ENCODE measurements at places on chromosomes 1 and 21.

GRCh38 chr21:14438211-14438610, 55.3 kb upstream of the HSPA13 start:
- DNase-seq = no peak

- DNase-seq = no peak
These were observed 416.9 kb upstream of the USP24 start for GRCh38 chr1:55632058-55632457.

DNA sequence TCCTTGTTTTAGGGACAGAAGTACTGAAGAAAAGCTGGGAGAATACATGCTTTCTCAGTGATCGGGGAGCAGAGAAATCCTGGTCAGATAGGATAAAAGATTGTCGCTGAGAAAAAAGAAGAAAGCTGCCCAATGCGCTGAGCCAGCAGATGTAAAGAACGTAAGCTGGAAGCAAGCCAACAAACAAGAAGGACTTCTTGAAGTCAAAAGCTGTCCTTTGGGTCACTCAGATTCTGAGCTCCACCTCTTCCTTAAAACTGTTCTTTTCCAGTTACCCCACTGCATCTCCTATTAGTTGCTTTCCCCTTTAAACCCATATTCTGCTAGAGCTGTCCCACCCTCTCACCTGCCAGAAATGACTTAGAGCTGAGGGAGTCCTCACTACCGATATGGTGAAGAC, 64.8 kb downstream of the GPR137B start:
- DNase-seq = no peak

- no peak for DNase-seq
These were observed 337.0 kb downstream of the BRINP3 start for GRCh38 chr1:190140644-190141043.

DNA sequence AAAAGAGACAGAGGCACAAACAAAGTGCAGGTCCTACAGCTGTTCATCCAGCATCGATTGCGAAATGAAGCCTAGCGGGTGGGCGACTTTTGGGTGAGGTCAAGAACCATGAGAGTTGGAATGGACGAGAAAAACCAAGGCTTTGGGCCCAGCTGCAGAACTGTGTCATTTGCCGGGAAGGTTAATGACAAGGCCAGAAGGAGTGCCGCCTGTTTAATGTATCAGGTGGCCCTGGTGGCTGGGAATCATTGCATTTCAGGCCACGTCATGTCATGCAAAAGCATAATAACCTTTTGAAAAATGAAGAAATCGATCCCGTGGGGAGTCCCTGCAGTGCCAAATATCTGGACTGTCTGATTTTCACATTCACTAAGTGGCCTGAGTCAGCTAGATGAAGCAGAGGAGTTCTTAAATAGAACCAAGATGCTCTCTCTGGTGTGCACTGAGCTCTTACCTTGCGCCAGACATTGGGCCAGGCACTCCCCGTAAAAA, 8.1 kb upstream of the RCC2 start:
- DNase-seq = no peak

DNA sequence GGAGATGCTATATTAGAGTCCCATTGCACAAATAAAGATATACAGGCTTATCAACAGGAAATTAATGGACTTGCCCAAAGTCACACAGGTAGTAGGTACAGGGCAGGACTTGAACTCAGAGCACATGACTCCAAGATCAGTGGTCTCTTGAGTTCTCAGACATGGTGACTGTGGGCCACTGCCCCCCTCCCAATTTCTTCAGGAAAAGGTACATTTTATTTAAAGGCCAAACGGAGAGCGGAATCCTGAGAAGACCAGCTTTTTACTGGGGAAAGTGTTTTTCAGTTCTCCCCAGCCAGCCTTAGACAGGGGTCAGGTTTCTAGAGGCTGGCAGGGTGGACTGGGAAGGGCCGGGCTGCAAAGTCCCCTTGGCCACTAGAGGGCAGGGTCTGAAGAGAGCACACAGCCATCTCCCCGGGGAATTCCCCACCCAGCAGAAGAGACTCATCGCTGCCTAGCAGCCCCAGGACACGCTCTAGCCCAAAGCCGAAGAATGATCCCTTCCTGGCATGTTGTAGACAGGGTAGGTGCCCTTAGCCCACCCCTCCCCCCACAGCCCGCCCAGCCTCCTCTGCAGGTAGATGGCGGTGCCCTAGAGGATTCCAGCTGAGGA, 29.7 kb downstream of the ACP6 start:
- DNase-seq = peak; percentile 49

GRCh38 chr1:42765832-42766740, 742 bp downstream of the P3H1 start:
- no peak for DNase-seq

DNA sequence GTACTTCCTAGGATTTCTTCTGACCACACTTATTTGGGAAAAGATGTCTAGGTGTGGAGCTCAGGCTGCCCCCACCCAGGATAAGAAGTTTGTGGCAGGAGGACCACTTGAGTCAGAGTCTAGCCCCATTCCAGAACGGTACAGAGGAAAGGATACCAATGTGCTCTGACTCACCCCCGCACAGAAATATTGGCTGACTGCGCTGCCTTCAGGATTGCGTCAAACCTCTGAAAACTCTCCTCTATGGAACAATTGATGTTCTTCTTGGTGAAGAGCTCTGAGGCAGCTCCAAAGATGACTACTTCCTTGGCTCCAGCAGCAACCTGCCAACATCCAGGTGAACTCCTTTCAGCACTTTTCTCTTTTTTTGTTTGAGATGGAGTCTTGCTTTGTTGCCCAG, 11.2 kb downstream of the HMGCL start:
- no peak for DNase-seq

- DNase-seq = no peak
These were observed 186.8 kb upstream of the C1orf174 start for GRCh38 chr1:4086921-4087320.

- peak; percentile 69 for DNase-seq
These were observed 14.9 kb downstream of the TTC34 start for GRCh38 chr1:2786329-2787162.

DNA sequence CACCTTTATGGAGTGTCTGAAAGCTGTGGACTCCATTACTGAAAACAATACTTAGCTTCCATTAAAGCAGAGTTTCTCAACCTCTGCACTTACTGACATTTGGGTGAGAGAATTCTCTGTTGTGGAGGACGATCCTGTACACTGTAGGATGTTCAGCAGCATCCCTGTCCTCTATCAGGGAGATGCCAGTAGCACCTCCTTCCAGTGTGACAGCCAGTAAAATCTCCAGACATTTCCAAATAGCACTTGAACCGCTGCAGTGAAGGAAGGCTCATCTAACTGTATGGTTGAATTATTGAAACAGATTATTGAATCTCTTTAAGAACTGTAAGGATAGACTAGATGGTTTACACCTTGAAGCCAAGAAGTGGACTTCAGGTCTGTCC, 3.1 kb downstream of the PRDM2 start:
- DNase-seq = no peak

DNA sequence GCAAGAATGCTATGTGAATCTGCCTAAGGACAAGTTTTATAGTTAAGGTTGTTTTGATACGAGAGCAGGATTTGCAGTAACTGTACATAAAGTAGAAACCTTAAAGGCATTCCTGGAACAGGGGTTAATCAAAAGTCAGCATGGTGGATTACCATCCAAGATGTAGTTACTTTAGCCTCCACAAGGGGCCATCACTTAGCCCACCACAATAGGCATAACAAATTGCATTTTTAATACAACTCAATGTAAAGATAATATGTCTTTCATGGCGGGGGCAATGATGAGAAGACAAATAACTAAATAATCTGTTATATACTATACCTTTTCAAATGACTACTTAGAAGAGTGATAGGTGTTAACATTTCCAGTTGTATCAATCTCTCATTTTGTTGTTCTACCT, 611.2 kb upstream of the ADGRL4 start:
- DNase-seq = no peak

GRCh38 chr1:169260478-169261151, 107.0 kb downstream of the NME7 start:
- no peak for DNase-seq

DNA sequence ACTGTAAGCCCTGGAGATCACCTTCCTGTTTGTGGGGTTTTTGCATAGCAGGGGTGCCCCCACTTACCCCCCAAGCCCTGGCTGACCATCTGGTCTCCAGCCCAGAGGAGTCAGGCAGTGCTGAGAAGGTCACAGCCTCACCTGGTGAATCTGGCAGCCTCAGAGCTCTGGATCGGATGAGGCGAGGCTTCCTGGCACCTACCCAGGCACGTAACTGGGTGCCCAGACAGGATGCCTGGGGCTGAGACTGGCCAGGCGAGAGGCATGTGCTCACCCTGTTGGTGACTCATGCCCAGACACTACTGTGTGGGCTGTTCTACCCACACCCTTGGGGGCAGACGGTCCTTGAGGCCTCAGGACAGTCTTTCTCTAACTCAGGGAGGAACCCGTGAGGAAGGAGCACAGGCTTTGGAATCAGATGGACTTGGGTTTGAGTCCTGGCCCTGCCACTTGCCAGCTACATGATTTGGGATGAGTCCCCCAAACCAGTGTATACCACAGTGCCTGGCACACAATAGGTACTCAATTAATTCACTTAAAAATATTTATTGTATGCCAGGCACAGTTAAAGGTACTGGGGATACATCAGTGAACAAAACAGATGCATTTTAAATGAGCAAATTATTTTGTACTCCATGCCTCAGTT, 15.1 kb upstream of the PADI3 start:
- DNase-seq = no peak

DNA sequence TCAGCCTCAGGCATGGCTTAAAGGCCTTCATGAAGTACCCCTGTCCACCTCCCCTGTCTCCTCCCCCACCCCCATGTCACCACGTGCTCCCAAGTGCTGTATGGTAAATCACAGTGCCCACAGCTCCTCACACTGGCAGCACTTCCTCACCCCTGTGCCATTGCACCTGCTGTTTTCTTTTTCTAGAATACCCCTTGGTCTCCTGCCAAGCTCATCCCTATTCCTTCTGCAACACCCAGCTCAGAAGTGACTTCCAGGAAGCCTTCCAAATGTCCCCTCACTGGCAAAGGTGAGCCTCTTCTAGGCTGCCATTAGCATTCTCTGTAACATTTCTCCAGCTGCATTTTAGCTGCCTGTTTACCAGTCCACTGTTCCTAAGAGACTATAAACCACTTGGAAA, 9.4 kb downstream of the AKNAD1 start:
- no peak for DNase-seq

DNA sequence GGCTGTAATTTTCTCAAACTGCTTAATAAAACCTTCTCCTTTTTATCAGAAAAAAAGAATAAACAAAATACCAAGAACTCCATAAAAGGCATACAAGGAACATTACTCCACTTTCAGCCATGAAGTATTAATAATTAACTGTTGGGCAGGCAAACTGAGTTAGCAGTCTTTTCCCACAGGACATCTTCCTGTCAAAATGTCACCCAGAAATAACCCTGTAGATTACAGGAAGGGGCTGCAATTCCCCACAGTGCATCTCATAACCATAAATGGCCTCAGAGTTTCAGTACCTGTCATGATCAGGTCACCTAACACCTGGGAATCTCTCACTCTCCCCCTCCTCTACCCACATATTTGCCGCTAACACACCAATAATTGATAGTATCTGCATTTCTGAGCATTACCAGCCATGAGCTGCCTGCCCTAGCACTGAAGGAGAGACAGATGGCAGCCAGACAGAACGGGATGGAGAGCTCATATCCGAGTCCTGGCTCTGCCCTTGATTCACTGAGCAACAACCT, 475.0 kb downstream of the SMYD3 start:
- DNase-seq = no peak

GRCh38 chr1:3134381-3135072, 65.5 kb downstream of the PRDM16 start:
- DNase-seq = no peak

DNA sequence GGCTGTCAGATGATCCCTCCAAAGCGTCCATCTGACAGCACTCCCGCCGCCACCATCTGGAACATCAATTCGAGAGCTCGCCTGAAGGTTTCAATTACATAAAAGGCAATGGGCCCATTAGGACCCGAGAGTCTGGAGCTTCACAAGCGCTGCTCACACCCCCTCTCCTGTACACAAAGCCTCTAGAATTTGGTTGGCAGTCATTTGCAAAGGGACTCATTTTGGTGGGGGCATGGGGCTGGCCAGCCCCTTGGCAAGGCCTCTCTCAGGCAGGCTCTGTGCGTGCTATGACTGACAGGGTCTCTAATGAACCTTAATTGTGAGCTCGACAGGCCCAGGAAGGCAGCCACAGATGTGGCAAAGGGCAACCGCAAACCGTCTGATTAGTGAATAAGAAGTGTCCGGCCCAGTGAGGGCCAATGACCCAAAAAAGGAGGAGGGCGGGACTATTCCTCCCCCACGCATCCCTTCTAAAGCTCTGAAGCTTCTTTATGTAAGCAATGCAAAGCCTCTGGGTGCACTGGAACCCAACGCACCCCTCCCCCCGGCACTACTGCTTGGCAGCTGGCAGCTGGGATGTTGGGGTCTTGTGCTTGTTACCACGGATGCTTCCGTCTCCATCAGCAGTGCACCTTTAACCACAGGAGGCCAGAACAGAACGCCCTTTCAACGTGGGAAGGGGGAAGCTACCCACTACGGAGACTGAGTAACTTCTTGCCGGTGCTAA, 79.4 kb downstream of the CAPZB start:
- no peak for DNase-seq

DNA sequence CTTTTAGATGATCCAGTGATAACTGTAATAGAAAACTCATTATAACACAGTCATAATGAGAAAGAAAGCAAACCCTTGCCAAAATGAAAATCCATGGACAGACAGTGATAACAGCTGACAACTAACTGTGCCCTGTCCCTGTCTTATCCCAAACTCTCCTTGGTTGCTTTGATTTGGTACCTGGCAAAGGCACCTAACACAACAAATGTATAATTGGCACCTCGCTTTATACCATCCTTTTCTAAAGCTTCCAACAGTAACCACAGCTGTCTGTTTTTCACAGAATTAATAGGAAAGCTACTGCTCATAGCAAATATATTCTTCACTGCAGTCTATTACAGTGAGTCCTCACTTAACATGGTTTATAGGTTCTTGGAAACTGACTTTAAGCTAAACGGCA, 118.4 kb upstream of the KRTAP19-8 start:
- DNase-seq = no peak

- DNase-seq = no peak
These were observed 1.0 kb upstream of the TNFSF4 start for GRCh38 chr1:173208146-173208545.

- DNase-seq = no peak
These were observed 170.6 kb downstream of the HUNK start for GRCh38 chr21:32043458-32043857.

DNA sequence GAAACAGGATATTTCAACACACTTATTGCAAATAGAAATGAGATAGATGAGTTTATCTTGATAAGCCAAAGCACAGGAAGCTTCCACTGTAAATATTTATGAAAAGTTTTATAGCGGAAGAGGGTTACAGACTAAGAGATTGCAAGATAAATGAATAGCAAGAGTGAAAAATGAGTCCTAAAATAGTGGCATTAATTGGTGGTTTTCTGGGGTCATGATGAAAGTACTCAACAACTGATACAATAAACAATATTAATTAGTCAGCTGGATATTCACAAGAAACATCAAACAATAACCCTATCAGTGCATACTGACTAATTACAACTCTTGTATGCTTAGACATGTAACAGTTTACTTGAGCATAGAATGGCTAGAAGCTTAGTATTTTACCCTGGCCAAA, 154.8 kb upstream of the CHODL start:
- no peak for DNase-seq
